Endothelial cell of umbilical vein (primary cell): ENCODE measurements at places on chromosomes 3 and 15. TPM values are rescaled to one million over a fixed set of nuclear protein-coding genes. Genes with fewer than 3 reads are reported as not detected.

- no peak overlapping the region for H3K4me3 ChIP-seq
- H3K4me1 ChIP-seq = no peaks in the 10 kb centered on the region
- H3K36me3 ChIP-seq = no peaks in the 10 kb centered on the region
- no peak overlapping the region for H3K27ac ChIP-seq
Observed at GRCh38 chr3:10397879-10398278, 77.0 kb upstream of the SEC13 start.

DNA sequence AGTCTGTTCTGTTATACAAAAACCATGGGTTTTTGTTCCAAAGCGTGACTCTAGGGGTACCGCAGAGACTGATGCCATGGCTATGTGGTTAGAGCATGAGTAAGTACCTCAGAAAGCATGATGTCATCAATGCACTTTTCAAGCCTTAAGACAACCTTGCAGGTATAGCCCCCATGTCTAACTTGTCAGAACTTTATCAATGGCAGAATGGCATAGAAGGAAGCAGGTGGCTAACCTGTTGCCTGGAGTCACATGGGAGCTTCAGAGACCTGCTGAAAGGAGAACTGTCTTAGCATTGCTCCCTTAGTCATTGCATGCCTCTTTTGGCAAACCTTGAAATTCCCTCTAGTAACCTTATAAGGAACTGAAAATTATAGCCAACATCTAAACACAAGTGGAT, 52.5 kb downstream of the EOMES start:
- no peaks in the 10 kb centered on the region for H3K36me3 ChIP-seq
- H3K27ac ChIP-seq = no peak overlapping the region
- H3K4me1 ChIP-seq = no peaks in the 10 kb centered on the region

GRCh38 chr15:45151998-45152828, 22.4 kb downstream of the DUOX1 start:
- no peak overlapping the region for H3K27ac ChIP-seq
- DNase-seq = no peak
- peaks cover 2% of the 10 kb centered on the region for H3K4me1 ChIP-seq
- H3K4me3 ChIP-seq = no peak overlapping the region
- no peaks in the 10 kb centered on the region for H3K36me3 ChIP-seq

CAV3 gene
- total RNA-seq = not detected in 2 replicates
